GM20000 (cell line): ENCODE measurements at places on chromosomes 11 and 22.

DNA sequence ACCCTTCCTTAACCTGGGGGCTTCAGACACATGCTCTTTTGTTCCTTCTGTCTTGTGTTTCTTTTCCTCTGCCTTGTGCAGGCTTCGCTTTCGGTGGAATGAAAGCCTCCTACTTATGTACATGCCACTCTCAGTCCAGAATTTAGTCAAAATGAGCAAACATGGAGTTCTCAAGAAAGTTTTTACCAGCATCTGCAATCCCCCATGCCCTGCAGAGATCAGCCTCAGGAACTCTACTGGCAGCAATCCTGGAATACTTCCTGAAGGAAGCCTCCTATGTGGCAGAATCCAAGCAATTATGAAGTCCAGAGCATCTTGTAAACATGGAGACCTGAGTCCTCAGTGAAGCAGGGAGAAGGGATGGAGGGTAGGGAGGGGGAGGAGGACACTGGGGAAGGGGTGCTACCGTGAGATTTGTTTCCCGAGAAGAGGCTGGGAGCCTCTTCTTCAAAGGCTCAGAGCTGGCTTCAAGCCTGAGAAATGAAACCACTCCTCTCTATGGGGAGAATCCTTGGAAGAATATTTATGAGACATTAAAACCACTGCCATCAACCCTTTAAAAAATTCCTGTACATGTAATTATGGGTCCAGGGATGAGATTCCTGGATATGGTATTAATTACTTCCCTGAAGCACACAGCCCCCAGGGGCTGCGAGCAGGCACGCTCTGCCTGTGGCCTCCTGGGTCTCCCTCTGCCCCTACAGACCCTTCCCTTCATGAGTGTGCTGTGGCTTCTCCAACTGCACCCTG lies 58.4 kb downstream of the TENM4 start:
- DNase-seq: no peak

GRCh38 chr11:22577854-22578253 lies 47.8 kb downstream of the FANCF start:
- DNase-seq: no peak

DNA sequence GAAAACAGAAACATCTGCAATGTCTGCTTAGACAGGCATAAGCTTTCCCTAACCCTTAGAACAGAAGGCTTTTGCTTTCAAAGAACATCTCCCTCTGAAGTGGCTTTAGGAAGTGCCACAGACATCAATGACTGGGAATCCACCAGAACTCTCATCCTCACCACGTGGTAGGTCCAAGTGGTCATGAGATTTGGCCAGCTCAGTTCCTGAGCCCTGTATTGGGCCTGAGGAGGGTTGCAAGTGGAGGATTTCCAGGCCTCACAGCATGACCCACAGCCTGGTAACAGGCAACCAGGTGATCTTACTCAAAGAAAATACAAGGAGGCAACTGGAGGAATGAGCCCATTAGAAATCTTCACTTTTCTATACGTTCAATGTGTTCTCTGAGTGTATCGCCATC lies 1.6 kb downstream of the CASP1 start:
- peak; percentile 5 for DNase-seq

DNA sequence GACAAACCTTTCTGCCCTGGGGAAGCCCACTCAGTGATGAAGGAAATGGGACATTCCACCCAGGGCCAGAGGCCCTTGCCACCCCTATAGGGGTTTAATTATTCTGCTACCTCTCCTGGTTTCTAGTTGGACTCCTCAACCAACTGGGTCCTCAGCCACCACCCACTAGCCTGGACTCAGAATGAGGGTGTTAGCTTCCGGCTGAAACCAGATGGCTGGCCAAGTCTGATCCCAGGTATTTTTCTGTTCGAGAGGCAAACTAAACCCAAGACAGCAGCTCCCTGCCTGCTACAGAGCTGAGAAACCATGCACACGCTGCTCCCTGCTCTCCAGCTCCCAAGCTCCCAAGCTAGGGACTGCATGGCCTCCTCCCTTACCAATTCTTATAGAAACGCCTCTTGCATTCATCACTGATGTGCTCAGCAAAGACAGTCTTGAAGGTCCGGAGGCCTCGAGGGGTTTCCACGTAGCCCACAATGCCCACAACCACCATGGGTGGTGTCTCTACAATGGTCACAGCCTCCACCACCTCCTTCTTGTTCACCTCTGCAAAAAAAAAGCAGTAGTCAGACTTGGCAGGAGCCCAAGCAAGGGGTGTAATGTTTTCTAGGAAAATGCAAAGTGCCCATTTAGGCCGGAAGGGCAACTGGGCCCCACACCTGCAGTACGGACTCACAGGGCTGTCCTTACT lies 2.2 kb downstream of the RPL3 start:
- DNase-seq: no peak

DNA sequence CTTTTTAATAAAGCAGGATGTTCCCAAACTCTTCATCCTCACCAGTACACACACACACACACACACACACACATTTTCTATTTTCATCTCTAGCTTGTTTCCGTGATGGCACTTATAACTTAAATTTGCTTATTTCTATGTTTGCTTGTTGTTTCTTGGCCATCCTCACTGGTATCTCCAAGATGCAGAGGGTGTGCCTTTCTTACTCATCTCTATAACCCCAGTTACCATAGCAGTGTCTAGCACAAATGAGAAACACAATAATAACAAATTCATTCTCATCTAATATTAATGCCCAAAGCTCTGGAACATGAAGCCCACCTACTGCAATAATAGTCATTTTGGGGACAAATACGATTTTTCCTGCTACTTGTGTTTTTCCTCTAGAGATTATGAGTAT lies 156.3 kb downstream of the GRM5 start:
- no peak for DNase-seq

- DNase-seq: no peak
Measured at GRCh38 chr11:87493516-87493915, 455.8 kb downstream of the TMEM135 start.

DNA sequence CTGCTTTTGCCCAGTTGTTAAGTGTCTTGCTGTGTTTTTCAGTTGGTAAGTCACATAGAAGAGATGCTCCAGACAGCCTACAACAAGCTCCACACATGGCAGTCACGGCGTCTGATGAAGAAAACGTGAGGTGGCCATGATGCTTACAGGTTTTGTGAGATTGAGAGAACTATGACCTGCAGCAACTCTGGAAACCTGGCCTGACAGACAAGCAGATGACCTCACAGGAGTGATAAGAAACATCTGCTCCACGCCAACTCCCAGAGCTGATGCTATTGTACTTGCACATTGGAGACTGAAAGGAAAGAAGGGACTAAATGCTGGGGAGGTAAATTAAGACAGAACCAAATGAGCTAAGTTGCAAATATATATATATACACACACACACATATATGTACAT lies 28.6 kb upstream of the LDHA start:
- DNase-seq: no peak

DNA sequence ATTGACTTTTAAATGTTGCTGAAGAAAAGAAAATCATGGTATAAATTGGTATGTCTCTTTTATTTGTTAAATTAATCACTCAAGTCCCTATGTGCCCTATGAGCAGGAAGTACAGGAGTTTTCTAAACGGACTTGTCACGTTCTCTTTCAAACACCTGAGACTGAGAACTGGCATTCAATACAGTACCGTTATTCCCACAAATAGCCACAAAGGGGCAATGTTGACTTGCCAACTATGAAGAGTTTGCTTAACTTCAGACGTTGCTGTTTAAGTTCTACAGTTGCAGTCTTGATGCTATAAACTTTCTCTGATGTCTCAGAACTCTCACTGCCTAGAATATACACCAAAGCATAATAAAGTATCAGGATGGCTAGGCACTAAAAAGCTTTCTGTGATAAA lies 7.6 kb downstream of the OR56A1 start:
- peak; percentile 20 for DNase-seq

- no peak for DNase-seq
Measured at GRCh38 chr22:38510416-38510970, 4.4 kb upstream of the DDX17 start.

- DNase-seq: no peak
Measured at GRCh38 chr11:73396251-73396930, 20.2 kb downstream of the RELT start.

- peak; percentile 95 for DNase-seq
Measured at GRCh38 chr22:24423519-24424000, 3.8 kb upstream of the ADORA2A start.

GRCh38 chr11:73199446-73199845 lies 18.6 kb upstream of the P2RY2 start:
- no peak for DNase-seq

- no peak for DNase-seq
Measured at GRCh38 chr22:43381693-43382092, 30.1 kb upstream of the MPPED1 start.

DNA sequence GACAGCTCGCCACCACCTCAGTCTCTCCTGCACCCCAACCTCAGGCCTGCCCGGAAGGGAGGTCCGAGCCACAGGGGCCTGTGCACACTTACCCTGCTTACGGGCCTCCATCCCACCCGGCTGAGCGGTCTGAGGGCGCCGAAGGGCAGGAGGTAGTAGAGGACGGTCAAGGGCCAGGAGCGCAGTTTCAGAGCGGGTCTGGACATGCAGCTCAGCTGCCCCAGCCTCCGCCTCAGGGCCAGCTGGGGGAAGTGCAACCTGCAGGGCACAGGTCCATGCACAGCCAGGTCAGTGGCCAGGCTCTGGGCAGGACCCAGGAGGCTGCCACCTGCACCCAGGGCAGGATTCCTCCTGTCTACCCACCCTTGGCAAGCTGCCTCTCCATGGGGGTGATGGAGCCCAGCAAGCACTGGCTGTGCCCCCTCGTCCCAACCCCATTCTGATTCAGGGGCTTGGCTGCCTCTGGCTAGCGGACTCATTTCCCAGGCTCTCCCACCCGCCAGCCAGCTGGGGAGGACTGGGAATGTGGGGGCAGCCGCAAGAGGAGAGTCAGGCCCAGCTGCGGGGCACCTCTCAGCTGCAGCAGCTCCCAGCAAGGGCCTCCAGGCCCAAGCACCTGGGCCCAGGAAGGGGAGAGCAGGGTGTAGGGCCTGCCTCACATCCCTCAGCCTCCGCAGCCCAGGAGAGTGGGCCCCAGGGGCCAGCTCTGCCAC lies 38.3 kb downstream of the PISD start:
- no peak for DNase-seq

DNA sequence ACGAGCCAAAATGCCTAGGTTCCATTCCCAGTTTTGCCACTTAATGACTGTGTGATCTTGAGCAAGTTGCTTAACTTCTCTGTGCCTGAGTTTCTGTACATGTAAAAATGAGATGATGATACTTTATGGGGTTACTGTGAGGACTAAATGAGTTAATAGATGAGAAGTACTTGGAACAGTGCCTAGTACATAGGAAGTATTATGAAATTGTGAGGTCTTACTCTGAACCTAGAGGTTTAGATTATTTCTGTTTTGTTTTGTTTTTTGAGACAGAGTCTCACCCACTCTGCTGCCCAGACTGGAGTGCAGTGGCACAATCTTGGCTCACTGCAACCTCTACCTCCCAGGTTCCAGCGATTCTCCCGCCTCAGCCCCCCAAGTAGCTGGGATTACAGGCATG lies 227.0 kb upstream of the POU2AF2 start:
- DNase-seq: no peak

DNA sequence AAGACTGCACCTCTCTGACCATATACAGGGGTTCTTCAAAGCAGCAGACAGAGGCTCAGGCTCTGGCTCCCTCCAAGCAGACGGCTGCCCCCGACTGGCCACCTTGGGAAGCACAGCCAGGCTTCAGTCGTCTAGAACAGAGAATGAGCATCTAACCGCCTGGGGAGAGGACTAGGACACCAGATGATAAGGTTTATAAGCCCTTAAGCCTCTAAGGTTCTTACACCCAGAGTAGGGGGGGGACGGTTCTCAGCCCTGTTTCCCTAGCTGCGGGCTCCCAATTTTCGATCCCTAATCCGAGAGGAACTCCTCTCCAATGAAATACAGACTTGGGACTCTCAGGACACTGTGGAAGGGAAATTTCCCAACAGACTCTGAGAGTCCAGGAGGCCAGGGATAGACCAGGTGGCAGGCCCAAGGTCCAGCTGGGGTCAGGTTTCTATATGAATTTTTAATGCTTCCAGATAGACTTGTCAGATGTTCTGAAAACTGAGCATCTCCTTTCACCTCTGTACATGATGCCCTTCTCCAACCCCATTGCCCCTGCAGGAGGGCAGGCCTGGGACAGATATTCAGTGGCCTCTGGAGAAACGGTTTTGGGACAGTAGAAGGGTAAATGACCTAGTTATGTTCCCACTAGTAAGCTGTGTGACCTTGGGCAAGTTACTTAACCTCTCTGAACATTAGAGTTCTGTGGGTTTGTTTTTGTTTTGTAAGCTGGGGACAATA lies 20.2 kb downstream of the RTN4RL2 start:
- DNase-seq: peak; percentile 88

GRCh38 chr11:45648931-45649330 lies 16.5 kb downstream of the CHST1 start:
- DNase-seq: peak; percentile 12

DNA sequence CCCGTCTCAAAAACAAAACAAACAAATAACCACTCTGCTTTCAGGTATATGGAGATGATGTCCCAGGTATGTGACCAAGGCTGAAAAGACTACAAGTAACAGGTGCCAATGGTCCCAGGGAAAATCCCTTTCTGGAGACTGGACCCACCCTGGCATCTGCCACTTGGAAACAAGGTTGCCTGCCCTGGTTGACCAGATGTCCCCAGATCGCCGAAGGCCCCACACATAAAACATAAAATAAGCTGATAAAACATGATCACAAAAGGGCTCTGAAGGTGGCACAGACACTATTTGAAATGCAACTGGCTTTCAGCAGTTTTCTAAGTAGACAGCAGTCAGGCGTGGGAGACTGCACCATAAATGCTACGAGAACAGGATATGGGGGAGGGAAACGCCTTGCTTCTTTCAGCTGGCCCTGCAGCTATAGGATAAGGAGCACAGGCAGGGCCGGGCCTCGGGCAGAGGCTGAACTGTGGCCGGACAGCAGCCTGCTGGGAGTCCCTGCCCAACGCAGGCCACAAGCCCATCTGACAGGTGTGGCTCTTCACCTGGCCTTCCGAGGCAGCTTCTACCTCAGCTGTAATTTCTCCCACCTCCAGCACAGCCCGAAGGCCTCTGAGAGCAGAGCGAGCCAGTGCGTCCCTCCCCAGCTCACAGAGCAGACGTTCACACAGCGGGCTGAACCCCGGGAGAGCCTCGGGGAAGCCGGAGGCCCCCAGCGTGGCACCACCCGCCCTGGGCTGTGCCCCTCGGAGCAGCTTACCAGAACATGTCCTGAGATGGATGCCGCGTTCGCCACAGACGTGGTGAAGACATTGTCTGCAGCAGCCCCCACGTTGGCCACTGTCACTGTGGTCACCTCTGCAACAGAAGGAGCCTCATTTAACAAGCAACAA lies 4.0 kb downstream of the DEAF1 start:
- DNase-seq: no peak

DNA sequence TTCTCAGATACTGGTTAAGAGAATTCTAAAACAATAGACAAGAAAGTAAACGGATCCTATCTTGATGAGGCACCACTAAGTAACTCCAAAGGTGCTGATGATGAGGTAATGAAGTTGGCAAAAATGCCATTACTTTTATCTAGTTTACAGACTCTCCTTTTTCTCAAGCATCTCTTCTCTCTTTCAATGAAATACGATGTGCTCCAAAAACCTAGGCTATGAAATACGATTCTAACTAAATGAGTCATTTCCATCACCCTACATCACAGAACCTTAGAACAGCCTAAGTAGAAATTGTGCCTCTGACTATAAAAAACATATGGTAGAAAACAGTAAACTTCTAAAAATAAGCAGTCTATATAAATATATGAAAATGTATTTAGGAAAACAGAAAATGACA lies 58.9 kb upstream of the ARHGAP32 start:
- no peak for DNase-seq
